ENCODE measurements at places on chromosomes 5 and 9.

DNA sequence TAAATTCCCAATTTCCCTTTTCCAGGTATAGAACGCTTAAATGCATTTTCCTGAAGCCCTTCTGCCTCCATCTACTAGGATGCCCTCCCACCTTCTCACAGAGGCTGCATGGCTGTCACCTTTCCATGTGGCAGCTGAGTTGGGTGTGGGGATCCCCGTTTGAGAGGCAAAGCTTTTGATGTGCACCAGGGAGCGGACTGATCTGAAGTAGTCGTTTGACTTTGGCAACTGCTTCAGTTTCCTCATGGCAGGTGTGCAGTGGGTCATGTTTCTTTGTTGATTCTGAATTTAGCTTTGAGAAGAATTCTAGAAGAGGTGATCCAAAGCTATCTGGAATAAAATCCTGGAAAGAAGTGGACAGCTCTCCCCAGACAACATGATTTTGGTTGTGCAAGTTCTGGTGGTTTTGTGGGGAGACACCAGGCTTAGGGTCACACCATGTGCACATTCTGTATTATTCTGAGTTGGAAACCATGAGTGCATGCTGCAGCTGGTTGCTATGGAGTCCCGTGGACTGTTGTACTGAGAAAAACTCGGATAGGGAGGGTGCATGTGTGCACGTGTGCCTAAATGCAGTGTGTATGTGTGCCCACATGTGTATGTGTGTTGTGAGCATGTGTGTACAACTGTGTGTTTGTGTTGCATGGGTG is 63.5 kb downstream of the GADD45G start:
- no peak for DNase-seq

DNA sequence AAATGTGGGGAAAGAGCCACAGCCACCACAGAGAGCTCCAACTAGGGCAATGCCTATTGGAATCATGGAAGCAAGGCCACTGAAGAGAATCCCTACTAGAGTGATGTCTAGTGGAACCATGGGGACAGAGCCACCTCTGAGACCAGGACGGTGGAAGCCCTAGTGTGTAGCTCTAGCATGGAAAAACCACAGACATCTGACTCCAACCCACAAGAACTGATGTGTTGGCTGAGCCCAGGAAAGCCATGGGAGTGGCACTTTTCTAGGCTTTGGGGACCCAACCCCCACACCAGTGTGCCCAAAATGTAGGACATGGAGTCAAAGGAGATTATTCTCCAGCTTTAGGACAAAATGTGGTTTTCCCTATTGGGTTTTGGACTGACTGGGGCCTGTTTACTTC is 721.9 kb downstream of the BRINP1 start:
- no peak for DNase-seq

DNA sequence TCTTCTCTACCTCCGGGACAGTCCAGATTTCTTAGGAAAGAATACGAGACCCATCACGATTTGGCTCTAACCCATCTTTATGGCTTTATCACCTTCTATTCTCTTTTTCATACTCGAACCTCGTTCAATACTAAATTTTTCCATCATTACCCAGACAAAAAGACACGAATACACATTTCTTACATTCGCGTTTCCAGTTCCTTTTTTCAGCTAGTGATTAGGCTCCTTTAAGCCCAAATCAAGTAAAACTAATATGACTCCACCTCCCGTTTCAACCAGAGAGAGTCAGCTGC is 506 bp downstream of the ZBTB6 start:
- DNase-seq: peak; percentile 65

GRCh38 chr5:75948438-75948837 is 134.7 kb upstream of the SV2C start:
- DNase-seq: peak; percentile 21

GRCh38 chr9:17082343-17083064 is 52.3 kb upstream of the CNTLN start:
- DNase-seq: no peak

GRCh38 chr5:180648658-180649296 is 623 bp downstream of the FLT4 start:
- no peak for DNase-seq

DNA sequence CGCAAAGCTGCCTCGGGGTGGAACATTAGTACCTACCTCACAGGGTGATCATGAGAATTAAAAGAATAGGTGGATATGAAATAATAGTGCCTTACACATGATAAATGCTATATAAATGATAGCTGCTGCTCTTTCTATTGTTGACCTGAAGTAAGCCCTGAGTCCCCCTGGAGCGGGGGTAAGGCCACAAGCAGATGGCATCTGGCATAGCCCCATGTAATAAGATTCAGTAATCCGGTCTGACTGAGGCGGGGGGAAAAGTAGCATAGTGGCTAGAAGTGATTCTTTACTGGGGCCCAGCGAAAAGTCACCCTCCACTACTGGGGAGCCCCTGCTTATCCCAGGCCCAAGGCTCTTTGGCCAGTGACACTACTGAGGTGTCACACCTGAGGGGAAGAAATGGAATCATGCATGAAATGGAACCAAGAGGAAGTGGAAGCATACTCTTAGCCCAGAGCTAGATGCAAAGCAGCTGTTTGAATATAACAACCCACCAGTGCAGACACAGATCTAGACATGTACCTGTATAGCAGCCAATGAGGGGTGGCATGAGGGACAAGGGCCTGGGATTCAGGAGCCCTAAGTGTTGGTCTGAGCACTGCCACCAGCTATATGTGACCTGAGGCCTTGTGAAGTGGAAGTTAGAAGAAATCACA is 16.1 kb upstream of the FGFR4 start:
- no peak for DNase-seq

DNA sequence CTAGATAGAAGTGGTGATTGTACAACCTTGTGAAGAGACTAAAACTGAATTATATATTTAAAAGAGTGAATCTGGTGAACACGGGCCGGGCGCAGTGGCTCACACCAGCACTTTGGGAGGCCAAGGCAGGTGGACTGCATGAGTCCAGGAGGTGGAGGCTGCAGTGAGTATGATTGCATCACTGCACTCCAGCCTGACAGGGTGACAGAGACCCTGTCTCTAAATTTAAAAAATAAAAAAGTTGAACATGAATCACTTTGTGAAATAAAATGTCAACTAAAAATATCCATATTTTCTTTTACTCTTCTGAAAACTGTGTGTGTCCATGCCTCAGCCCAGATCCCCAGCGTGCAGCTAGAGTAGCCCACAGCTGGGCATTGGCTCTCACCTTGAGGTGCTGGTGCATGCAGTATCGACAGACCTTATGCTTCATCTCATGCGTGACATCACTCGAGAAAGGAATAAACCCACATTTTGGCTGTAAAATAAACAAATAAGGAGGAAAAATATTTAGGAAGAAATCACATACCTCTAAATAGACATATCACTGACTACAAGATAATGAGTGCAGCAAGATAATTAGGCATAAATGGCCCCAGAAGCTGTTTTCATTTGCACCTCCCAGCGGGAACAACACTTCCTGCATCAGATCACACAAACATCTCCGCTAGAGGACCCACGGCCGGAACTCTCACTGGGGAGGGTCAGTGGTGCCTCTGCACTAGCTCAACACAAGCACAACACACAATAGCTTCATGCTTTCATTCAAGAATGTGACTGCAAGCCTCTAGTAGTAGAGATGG is 22.1 kb downstream of the IPPK start:
- DNase-seq: no peak

GRCh38 chr9:22238809-22239684 is 207.6 kb upstream of the DMRTA1 start:
- peak; percentile 61 for DNase-seq

DNA sequence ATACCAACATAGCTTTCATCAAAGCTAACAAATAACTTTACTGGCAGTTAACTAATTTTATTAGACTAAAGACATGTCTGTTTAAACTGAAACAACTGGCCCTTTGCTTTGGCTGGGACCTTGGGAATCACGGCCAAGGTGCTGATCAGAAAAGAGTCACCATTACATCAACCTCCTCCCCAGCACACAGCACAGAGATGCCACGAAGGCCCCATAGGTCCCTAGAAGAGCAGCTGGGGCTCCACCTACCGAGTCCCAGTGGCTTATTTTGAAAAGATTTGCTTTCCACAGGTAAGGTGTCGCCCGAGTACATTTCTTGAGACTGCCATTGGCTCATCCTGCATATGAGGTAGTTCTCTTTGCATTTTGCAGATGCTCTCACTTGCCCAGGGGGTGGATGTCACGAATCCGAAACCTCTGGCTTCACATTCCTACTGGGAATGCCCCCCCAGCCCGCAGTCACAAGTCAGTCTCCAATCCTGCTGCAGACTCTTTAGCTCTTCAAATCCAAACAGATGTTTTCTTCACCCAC is 18.8 kb upstream of the HSD17B3 start:
- DNase-seq: no peak

- DNase-seq: no peak
Observed at GRCh38 chr9:116349684-116350083, 196.1 kb downstream of the PAPPA start.

DNA sequence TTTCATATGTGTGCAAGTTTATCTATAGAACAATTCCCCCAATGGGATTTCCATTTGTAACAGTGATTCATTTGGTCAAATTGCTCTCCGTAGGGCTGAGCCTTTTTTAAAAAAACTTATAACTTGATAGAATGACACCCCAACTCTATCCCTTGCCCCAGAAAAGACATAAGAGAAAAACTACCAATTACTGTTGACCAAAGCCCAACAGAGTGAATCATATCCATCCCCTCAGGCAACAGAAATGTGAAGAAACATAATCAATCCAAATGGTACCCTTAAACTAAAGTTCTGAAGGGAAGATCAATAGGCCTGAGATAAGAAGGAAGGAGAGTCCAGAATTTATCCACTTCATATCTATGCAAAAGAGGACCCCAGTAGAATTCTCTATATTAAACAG is 17.8 kb downstream of the TICAM2 start:
- DNase-seq: no peak

DNA sequence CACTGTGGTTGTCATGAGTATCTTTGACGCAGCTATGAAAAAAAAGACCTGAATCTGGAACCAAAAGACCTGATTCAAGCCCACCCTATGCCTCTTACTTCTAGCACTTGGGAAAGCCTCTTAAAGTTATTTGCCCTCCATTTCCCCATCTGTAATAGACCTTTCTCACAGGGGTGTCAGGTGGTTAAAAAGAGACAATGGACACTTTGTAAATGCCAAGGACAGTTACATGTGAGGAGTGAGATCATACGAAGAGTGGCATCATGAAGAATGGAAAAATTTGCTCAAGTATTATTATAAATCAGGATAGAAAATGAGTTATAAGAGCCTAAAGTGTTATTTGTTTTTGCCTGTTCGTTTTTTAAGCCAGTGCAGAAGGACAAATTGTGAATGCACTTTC is 46.5 kb downstream of the ACTL7B start:
- no peak for DNase-seq

GRCh38 chr5:158769696-158770095 is 330.0 kb downstream of the EBF1 start:
- no peak for DNase-seq

DNA sequence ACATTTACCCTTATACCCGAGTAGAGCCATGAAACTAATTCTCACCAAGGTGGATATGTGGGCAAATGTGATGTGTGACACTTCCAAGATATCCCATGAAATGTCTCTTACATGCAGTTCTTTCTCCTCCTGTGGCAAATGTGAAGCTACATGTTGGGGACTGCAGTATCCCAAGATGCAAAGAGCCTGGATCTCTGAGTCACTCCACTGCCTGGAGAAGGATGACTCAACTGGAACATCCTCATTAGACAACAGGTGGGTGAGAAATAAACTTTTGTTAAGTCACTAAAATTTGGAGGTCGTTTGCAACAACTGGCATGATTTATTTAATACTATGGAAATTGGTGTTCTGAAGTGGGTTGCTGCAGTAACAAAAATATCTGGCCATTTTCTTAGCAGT is 36.5 kb upstream of the TENT4A start:
- DNase-seq: peak; percentile 29

- DNase-seq: no peak
Observed at GRCh38 chr5:132211787-132212186, 15.9 kb downstream of the P4HA2 start.

DNA sequence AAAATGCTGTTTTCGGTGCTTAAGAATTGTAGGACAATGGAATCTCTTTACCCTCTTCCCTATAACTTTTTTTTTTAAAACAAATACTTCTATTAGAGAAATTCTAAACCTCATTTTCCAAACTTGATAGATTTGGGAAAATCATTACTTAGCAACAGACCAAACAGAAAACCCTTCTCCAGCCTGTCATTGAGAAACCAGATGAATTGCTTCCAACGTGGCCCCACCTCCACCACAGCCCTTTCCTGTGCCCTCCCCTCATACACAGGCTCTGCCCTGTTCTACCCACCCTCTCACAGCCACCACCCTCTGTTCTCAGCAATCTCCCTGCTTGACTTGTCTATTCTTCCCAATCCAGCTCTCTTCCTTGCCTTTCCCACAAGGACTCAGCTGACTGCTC is 221.2 kb downstream of the DMRT2 start:
- no peak for DNase-seq

- DNase-seq: no peak
Observed at GRCh38 chr5:131622633-131623032, 12.4 kb downstream of the RAPGEF6 start.

GRCh38 chr5:173733425-173733824 is 117.0 kb upstream of the BOD1 start:
- DNase-seq: no peak

GRCh38 chr5:147701468-147701867 is 81.1 kb downstream of the JAKMIP2 start:
- no peak for DNase-seq

DNA sequence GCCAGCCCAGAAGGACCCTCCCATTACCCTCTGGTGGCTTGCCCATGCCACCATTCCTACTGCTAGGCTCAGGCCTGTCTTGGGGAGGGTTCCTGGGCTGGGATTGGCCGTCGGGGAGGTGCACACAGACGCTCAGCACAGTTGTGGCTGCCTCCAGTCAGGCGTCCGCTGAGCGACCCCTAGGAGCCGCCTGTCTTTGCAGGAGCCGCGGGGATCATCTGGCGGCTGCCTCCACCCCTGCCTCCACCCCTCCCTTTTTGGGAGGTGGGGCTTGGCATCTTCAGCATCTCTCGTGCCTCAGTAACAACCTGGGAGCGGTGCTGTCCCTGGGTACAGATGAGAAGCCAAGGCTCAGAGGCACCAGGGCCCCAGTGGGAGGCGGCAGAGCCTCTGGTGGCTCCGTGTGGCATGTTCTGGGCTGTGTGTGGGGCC is 39.6 kb downstream of the RXRA start:
- no peak for DNase-seq

- peak; percentile 4 for DNase-seq
Observed at GRCh38 chr5:20032896-20033295, 44.9 kb upstream of the CDH18 start.

Data from suppressor macrophage treated with lipopolysaccharide for 1 hour (primary cell).